CD4-positive, alpha-beta T cell treated with Interferon alpha-2 for 1 hour (primary cell): ENCODE measurements at places on chromosomes 1 and 21.

- DNase-seq, result no peak
Observed at GRCh38 chr21:45169682-45170081, 95.3 kb downstream of the ADARB1 start.

DNA sequence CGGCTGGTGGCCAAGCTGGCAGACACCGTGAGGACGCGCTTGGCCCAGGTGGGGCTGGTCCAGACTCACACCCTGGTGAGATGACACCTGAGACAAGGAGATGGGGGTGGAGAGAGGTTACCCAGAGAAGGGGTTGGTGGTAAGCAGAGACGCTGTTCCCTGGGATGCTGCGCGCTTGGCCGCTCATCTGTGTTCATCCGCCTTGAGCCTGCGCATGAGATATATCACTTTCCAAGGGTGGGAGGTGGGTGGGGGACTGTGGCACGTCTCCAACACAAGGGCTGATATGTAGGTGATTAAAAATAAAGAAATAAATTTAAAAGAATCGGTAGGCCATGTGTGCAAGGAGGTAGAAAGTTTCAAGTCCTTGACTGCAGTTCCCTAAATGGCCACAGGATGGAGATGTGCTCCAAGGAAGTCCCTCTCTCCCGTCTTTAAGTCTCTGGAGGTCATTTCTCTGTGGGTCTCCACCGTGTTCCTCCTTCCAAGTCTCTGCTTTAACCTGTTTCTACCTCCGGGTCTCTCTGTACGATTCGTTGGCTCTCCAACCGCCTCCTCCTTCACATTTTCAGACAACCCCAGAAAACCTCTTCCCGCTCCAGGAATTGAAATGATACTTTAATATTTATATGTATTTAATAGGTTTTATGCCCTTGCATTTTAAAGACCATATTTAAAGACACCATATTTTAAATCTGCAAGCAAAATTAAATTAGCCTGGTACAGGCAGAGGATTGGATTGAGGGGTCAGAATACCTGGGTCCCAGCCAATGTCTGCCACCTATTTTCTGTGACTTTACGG, 4.5 kb downstream of the TTC24 start:
- peak; percentile 75 for DNase-seq

DNA sequence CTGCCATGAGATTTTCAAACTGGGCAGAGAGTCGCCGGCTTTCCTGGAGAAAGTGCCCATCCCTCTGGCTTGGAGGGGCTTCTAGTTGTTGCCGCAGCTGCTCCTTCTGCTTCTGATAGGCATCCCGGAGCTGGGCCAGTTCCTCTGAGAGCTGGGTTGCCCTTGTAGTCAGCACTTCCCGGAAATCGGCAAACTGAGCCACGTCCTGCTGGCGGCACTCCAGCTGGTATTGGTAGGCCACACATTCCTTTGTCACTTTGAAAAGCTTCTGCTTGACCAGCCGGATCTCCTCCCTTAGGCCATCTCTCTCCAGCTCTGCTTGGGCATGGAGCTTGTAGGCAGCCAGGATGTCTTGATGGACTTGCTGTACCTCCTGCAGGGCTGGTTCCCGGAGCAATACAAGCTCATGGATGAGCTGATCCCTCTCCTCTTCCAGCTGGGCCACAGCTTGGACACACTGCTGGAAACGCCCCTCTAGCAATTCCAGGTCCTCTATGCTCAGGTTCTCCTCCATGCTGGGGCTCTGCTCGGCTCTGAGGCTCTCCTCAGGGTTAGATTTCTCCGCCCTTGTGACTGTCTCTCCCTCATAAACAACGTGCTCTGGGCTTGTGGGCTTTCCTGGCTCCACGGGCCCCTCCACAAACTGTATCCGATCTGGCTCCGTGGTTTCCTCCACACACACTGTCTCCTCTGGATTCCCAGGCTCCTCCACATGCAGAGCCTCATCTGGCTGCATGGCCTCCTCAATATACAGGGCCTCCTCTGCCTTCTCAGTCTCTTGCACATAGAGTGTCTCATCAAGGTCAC, 7.3 kb downstream of the SYNC start:
- DNase-seq, result peak; percentile 11

GRCh38 chr1:171566467-171566866, 55.6 kb upstream of the MYOCOS start:
- no peak for DNase-seq

- DNase-seq, result no peak
Observed at GRCh38 chr1:24392604-24392946, 21.0 kb downstream of the STPG1 start.

DNA sequence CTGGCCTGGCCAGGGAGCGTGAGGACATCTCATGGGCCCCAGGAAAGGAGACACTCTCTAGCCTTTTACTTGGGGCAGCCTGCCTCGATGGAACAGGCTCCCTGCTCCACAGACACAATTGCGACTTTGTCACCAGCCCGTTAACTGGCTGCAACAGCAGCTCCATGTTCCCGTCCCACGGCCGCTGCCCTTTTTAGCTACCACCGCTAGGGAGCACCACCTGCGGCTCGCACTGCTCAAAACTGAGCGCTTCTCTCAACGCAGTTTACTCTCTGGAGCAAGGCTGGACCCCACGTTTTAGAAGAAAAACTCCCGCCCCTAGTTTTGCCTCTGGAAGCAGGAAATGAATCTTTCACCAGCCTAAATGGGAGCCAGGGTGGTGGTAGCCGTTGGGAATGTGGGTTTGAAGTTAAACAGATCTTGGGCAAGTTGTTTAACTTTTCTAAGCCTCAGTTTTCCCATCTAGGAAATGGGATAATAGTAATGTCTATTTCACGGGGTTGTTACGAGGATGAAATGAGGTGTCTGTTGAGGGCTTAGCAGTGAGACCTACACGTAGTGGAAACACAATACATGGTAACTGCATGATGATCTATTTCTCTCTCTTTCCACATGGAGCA, 3.5 kb upstream of the LRRC38 start:
- no peak for DNase-seq

- DNase-seq, result no peak
Observed at GRCh38 chr1:236164273-236164672, 21.9 kb downstream of the GPR137B start.

DNA sequence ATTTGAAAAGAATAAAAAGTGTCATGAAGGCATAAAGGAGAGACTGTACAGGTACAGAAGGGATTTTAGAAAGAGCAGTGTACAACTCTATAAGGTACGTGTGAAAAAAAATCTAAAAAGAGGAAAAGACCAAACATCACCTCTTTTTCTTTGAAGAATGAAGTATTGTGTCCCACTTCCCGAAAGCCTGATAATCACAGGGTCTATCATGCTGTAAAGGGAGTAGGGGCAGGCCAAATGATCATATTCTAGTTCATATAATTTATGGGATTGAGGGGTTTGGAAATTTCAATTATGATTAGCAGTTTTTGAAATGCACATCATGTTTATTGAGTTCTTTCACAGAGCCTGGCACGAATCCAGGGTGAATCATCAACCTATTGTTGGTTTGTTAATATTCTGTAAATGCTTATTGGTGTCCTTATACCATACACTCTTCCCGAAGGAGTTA, 910 bp upstream of the RERE start:
- no peak for DNase-seq

DNA sequence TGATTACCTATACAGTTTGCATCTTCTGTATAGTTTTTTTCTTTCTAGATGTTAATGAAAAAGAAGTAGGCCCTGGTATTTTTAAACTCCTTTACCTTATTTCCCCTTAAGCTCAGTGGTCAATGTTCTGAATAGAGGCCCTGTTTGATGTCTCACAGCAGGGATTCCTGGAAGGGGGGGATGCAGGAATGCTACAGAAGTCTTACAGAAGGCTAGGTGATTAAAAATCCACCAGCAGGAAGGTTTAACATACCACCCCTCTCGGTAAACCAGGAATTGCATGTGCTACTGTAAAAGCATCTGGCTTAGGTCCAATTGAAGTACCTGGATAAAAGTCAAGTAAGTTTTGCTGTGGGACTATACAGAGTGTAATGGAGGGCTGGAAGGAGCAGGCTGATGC, 78.3 kb downstream of the NOS1AP start:
- DNase-seq, result no peak

GRCh38 chr1:212827831-212828278, 19.6 kb downstream of the SPATA45 start:
- DNase-seq, result no peak

GRCh38 chr1:71780681-71781080, 501.7 kb downstream of the NEGR1 start:
- no peak for DNase-seq

DNA sequence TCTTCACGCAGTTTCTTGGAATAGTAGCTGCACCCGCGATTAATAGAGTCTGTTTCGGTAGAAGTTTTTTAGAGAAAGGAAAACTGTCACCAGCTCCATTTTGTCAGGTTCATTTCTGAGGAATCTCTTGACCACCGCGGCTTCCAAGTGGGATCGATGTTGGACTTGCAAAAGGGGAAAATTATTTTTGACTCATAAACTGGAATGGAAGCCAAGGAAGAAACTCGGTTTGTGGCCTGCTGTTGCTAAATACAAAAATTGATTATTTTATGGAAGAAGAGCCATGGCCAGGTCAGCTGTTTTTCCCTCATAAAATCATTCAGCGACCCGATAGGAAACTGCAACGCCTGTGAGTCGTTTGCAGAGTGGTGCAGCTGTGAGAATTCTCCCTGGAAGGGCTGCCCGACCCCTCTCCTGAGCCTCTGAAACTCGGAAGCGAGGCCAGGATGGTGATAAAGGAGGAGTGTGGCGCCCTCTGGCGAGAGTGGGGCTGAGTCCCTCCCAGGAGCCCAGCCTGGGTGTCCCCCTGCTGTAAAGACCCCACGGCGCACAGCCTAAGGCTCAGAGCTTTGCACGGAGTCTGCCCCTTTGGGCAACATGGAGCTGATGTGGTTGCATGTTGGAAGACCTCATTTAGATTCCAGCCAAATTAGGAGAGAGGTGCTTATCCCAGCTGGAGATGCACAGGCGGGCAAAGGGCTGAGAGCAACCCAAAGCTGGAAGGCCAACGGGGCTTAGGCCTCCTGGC, 83.6 kb upstream of the SLC25A33 start:
- peak; percentile 57 for DNase-seq

GRCh38 chr1:21904454-21904703, 32.7 kb downstream of the HSPG2 start:
- DNase-seq, result no peak

- DNase-seq, result peak; percentile 63
Observed at GRCh38 chr1:44217809-44218410, 4.6 kb downstream of the DMAP1 start.

DNA sequence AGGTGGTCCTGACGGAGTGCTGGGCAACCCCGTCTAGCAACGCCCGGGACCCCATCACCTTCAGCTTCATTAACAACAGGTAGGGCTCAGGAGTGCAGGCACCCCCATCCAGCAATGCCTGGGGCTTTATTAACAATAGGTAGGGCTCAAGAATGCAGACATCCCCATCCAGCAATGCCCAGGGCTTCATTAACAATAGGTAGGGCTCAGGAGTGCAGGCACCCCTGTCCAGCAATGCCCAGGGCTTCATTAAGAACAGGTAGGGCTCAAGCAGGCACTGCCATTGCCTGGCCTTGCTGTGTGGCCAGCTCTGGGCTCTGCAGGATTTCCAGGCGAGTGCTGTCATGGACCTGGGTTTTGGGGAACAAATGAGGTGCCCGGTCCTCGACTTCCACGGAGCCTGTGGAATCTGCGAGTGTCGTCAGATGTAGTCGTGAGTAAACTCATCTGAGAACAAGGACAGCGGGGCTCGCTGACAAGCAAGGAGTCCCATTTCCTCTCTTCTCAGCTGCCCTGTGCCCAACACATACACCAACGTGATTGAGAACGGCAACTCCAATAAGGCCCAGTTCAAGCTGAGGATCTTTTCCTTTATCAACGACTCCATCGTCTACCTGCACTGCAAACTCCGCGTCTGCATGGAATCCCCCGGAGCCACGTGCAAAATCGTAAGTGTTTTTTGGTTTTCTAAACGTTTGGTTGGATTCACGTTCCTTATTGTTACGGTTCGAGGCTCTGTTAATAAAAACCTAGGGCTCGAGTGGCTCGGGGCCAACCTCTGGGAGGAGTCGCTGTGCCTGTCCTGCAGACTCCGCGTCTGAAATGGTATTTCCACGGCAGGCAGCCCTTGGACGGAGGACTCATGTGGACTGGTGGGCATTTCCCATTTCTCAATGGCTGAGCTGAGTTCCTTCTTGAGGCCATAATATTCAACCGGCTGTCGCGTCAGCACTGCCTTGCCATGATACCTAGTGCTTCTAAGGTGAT, 56.3 kb downstream of the UMODL1 start:
- DNase-seq, result no peak

DNA sequence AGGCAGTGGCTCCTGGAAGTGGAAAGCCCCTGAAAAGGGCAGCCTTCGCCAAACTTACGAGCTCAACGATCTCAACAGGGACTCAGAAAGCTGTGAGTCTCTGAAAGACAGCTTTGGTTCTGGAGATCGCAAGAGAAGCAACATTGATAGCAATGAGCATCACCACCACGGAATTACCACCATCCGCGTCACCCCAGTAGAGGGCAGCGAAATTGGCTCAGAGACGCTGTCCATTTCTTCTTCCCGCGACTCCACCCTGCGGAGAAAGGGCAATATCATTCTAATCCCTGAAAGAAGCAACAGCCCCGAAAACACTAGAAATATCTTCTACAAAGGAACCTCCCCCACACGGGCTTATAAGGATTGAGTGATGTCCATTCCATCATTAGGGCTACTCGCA, 42.4 kb downstream of the PLPPR4 start:
- no peak for DNase-seq

DNA sequence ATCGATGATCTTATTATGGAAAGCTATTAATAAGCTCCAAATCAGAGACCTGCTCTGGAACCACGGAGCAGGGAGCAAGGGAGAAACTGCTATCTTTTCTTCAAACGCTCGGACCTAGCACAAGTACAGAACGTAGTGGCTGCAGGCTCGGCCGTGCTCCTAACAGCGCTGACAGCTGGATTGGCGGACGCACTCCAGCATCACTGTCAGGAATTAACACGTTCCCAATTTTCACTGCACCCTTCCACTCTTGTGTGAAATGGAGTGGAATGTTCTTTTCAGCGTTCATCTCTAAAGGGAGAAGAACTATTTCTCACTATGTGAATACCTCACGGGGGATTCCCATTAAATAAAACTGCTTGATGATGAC, 106.9 kb downstream of the ZNF281 start:
- no peak for DNase-seq

GRCh38 chr1:175901076-175901836, 157.9 kb upstream of the TNR start:
- DNase-seq, result no peak

- no peak for DNase-seq
Observed at GRCh38 chr21:18152371-18152770, 92.3 kb upstream of the CHODL start.

GRCh38 chr21:17911628-17912027, 92.5 kb upstream of the C21orf91 start:
- DNase-seq, result no peak

DNA sequence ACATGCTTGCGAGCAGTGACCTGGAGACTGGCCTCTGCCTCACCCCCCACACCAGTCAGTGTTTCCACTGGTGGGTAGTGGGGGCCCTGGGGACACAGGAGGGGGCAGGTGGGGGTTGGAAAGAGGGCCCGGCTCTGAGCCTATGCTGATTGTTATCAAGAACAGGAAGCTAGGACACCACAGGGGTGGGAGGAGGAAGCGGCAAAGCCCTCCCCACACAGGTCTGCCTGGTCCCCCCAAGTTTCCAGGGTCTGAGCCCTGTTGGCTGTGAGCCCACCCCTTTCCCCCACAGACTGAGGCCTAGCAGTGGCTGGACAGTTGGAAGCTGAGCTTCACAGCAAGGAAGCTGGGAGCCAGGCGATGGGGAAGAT, 1.6 kb upstream of the PTPN7 start:
- peak; percentile 38 for DNase-seq
